ENCODE measurements at places on chromosomes 6 and 20.

DNA sequence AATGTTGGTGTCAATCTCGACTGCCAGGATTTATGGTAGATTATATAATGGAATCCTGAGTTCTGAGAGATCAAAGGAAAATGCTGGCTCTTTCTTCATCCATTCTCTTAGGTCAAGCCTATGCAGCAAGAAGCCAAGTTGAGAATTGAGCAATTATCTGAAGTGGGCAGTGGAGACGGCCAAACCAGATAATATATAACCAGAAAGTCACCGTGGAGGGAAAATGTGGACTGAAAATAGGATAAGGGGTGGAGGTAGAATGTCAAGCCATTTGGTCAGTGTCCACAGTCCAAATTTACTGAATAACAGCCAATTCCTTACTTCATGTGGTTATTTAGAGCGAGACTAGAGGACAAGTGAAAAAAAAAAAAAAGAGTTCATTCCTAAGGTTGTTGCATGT is 107.8 kb upstream of the ESR1 start:
- DNase-seq, result no peak

- DNase-seq, result peak; percentile 72
Measured at GRCh38 chr6:4055420-4056041, 23.4 kb downstream of the FAM217A start.

DNA sequence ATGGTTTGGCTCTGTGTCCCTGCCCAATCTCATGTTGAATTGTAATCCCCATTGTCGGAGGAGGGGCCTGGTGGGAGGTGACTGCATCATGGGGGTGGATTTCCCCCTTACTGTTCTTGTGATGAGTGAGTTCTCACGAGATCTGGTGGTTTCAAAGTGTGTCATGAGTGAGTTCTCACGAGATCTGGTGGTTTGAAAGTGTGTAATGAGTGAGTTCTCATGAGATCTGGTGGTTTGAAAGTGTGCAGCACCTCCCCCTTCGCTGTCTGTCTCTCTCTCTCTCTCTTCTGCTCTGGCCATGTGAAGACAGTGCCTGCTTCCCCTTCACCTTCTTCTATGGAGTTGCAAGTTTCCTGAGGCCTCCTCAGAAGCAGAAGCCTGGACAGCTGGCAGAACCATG is 87.6 kb downstream of the MYLK4 start:
- DNase-seq, result no peak

DNA sequence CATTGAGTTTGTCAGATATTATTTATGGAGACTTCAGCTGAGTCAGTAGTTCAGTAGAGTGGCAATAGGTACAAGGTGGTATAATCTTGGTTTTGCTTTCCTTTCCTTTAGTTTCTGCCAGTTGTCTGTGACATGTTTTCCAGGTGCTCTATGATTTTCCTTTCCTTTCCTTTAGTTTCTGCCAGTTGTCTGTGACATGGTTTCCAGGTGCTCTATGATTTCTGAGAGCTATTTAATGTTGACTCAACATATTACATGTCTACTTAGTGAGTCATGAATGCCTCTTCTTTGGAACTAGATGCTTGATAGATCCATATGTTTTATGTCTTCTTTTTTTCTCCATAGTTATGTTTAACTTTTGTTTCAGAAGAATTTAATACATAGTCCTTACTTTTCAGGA is 186.4 kb upstream of the DEFB112 start:
- DNase-seq, result no peak

GRCh38 chr6:10266462-10266861 is 148.4 kb downstream of the TFAP2A start:
- no peak for DNase-seq

DNA sequence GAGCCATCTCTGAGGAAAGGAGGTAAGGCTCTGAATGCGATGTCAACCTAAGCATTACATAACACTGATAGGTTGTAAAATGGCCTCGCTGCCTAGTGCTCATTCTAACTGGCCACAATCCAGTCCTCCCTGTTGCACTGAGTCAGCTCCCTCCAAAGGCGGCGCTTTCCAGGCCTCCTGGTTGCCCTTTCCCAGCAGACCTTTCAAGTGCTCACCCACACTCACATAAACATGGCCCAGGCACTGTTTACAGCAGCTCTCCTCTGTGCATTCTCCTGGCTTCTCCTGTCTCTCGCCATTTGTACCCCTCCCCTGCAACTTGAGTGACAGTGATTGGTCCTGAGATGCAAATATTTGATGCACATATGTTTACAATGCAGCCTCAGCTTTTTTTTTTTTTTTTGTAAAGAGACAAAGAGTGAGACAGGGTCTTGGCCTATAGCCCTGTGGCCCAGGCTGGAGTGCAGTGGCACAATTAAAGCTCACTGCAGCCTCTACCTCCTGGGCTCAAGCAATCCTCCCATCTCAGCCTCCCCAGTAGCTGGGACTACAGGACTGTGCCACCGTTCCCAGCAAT is 36.8 kb upstream of the PRND start:
- no peak for DNase-seq

DNA sequence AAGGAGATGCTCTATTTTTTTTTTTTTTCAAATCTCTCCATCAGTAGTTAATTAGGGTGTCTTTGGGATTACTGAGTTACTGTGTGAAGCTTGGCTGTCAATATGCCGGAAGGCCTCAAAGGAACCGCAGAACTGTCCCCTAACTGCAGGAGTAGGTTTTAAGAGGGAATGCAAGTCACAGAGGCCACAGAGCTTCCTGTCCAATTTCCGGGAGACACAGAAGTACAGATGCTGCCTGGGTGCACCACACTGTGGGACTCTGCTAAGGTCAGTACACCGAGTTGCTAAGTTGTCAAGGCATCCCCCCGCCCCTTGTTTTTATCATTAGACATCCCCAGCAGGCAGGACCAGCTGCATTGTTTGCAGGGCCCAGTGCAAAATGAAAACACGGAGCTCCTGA is 120.2 kb upstream of the RAB32 start:
- DNase-seq, result no peak

DNA sequence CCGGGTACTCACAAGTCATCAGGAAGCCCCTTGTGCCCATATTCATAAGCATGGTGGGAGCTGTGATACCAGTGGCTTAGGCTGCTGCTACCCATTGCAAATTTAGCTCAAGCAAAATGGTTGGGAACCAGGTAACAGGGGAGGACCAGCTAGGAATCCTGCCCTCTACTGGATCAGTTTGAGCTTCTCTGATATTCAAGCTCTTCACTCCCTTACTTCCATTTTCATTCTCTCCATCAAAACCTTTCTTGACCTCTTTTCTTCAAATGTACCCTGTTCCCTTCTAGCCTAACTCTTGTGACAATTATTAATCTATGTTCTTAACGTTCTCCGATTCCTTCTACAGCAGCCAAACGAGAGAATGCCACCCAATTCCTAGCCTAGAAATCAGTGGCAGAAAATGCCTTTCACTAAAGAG is 9.7 kb downstream of the NOL7 start:
- peak; percentile 11 for DNase-seq

DNA sequence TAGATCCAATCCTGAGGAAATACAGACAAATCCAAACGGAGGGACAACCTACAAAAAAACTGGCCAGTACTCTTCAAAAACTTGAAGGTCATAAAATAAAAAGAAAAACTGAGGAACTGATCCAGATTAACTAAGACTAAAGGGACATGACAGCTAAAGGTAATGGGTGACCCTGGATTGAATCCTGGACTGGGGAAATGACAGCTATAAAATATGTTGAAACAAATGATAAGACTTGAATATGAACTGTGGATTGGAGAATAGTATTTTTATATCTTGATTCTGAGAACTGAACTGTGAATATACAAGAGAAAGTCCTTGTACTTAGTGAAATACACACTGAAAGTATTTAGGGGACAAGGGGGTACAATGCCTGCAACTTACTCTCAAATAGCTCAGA is 96.9 kb upstream of the EMILIN3 start:
- no peak for DNase-seq

DNA sequence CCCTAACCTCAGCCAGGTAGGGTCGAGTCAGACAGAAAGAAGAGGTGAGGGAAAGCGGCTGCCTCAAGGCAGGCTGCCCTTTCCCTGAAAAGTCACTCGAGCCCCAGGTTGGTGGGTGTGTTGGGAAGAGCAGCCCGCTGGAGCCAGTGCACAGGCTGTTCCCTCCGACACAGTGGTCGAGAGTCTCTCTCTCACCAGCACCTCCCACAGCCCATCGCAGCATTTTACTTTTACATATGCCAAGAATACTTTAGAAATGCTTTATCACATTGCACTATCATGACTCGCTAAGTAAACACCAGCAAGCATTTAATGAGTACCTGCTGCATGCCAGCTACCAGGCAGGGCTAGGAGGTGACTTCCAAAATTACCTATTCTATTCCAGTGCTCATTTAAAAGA is 1.7 kb downstream of the PRPH2 start:
- DNase-seq, result no peak

- DNase-seq, result no peak
Measured at GRCh38 chr20:19654921-19655320, 103.1 kb upstream of the RIN2 start.

- no peak for DNase-seq
Measured at GRCh38 chr20:37342231-37343177, 3.4 kb upstream of the SRC start.

DNA sequence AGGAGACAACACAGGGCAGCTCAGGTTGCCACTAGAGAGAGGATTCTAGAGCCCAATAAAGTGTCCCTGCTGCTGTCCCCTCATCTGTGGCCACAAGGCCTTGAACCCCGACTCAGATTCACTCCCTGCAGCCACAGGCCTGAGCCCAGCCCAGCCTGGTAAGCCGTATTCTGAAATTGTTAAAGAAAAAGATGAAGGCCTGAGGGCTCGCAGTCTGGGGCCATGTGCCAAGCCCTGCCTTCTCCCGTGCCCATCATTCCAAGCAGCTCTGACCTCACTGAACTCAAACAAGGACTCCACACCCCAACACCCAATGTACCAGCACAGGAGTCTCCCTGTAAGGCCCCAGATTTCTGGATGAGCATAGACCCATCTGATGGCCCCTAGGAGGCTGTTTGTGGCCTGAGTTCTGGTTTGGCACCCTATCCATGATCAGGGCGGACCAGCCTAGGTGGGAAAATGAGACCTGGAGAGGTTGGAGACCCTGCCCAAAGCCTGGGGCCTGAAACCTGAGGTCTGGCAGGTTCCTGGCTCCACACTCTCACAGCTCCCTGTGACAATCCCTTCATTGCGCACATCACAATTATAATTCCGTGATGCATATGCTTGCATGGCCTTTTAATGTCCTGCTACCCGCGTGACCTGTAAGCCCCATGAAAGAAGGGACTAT is 62.0 kb upstream of the TOP1 start:
- no peak for DNase-seq

DNA sequence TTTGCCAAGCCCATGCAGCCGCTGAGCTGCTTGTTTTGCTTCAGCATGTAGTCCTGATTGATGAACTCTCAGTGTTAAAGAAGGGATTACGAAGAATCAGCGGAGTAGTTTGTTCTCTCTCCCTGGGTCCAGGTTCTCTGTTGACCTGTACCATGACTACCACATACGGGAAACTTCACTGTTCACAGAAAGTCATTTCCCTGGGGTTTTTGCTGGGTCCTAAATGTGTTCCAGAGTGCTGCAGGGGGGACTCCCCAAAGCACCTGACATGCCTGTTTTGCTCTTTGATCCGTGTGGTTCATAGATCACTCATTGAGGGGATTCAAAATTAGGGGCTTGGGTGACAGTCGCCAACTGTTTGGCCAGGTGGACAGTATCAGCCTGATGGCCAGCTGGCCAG is 5.5 kb downstream of the LSM14B start:
- DNase-seq, result no peak

Measured in stromal cell of bone marrow (primary cell).